ENCODE measurements at places on chromosomes 12 and 14.

GRCh38 chr12:19095331-19095730 is 34.2 kb upstream of the PLEKHA5 start:
- DNase-seq, result no peak

DNA sequence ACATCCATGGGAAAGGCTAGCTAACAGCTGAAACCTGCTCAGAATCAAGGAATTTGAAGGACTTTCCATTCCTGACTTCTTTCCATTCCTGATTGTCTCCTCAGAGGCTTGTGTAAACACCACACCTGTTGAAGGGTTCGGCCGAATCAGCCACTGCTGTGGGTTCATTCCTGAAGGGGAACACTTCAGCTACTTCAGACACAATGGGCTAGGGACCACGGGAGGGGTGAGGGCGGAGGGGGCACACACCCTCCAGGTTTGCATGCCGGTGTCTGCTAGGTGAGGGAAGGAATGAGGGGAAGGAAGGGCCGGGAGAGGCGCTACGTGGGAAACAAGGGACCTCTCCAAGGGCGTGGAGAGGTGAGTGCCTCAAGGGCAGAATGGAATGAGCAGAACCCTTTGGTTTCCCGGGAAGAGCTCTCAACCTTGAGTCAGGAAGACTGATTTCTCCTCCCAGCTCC is 1.3 kb downstream of the GPRC5A start:
- no peak for DNase-seq

DNA sequence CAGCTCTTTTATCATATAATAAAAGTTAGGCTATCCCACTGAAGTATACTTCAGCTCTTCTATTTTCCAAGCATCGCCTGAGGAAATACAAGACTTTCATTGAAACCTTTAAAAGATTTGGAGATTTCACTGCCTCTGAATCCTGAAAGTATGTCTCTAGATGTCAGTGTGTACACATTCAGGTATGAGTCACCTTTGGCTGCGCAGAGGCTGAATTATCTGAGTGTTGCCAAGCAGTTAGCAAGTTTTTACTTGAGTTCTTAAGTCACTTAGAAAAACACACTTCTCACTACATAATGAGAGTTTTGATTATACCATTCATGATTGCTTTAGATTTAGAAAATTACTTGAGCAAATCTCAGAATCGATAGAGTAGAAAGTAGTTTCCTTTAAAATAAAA is 210.3 kb downstream of the TMTC2 start:
- no peak for DNase-seq

- DNase-seq, result no peak
These were observed 26.3 kb upstream of the ANO2 start for GRCh38 chr12:5971194-5971850.

- no peak for DNase-seq
These were observed 15.9 kb downstream of the SMOC1 start for GRCh38 chr14:69895109-69895508.

GRCh38 chr12:24045816-24046257 is 96.4 kb upstream of the SOX5 start:
- no peak for DNase-seq

DNA sequence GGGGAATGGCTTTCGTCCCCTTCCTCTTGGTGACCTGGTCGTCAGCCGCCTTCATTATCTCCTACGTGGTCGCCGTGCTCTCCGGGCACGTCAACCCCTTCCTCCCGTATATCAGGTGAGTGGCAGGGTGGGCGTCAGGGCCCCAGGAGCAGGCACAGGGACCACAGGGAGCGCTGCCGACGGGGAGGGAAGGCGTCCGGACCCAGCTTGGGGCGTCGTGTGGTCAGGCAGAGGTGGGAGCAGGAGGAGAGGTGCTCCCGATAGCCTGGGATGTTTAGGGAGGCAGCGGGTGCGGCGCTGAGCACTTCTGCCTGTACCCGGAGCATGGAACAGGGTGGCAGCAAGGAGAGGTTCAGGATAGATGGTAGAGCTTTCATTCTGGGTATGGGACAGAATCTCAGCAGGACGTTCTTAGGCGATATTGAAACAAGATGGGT is 444 bp downstream of the DRAM1 start:
- DNase-seq, result no peak

GRCh38 chr14:92750994-92751400 is 2.6 kb upstream of the LGMN start:
- no peak for DNase-seq

- DNase-seq, result no peak
These were observed 76.8 kb upstream of the LHX5 start for GRCh38 chr12:113548467-113548866.

GRCh38 chr12:107318556-107318805 is 225.1 kb upstream of the CRY1 start:
- DNase-seq, result no peak

DNA sequence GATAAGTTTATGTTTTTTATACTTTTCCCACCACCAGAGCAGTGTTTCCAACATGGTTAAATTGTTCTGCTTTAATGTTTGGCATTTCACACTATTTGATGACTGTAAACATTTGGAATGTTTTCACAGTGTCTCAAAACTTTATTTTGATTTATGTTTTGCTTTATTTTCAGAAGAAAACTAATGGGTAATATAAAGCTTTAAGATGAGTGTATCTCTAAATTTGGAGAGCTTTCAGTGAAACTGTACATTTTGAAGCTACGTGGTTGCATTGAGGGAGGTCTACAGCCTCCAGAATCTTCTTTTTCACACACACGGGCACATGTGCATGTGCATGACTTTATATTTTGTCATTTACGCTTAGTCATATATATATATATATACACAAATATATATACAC is 10.7 kb downstream of the BICD1 start:
- DNase-seq, result no peak

- no peak for DNase-seq
These were observed 126.3 kb upstream of the RTL1 start for GRCh38 chr14:101029668-101030290.

DNA sequence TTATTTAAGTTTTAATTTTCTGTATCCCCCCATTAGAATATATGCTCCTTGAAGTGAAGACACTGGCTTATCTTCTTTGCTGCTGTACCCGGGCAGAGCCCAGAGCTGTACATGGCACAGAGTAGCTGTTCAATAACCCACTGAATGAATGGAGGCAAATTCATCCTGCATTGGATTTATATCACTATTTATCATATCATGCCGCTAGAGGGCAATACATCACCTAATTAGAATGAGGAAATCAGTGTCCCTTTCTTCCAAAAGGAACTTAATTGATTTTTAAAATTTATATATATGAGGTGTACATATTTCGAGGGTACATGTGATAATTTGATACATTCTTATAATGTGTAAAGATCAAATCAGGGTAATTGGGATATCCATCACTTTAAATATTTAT is 89.2 kb upstream of the TMEM260 start:
- no peak for DNase-seq

- DNase-seq, result no peak
These were observed 120.9 kb downstream of the TMEM132C start for GRCh38 chr12:128387811-128388422.

- DNase-seq, result no peak
These were observed 147.6 kb downstream of the CHST11 start for GRCh38 chr12:104604070-104604994.

DNA sequence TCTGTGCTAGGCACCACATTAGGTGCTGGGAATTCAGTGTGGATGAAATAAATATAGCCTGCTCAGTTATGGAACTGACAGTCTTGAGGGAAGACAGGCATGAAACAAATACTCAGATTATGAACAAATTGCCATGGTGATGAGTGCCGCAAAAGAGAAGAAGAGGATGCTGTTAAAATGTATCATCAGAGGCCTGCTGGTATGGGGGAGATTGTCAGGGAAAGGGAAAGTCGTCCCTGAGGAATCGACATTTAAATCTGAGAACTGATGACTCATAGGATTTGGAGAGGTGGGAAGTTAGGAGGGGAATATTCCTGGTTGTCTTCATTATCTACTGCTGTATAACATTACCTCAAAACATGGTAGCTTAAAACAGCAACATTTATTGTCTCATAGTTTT is 42.0 kb downstream of the PPP1R36 start:
- no peak for DNase-seq

DNA sequence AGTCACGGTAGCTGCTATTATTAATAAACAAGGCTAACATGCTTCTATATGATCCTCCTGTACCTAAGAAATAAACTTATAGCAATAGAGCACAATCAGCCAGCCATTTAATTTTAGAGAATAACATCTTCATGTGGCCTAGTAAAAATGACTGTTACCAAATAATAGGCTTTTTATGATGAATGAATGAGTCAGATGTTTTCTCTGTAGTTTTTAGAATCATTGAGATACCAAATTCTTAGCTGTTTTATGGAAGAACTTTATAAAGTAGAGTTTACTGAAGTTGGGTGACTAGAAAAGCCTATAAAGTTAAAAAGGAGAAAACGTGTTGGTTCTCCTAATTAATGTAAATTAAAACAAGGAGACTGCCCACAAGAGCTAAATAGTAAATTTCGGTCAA is 40.7 kb downstream of the WNK1 start:
- no peak for DNase-seq

GRCh38 chr12:115370650-115371049 is 686.7 kb upstream of the TBX3 start:
- DNase-seq, result no peak

GRCh38 chr12:131108177-131108955 is 154.7 kb downstream of the ADGRD1 start:
- DNase-seq, result no peak

- no peak for DNase-seq
These were observed 348.0 kb downstream of the SEC23A start for GRCh38 chr14:38755036-38755435.

- DNase-seq, result no peak
These were observed 3.5 kb upstream of the ANKRD52 start for GRCh38 chr12:56261503-56262232.

DNA sequence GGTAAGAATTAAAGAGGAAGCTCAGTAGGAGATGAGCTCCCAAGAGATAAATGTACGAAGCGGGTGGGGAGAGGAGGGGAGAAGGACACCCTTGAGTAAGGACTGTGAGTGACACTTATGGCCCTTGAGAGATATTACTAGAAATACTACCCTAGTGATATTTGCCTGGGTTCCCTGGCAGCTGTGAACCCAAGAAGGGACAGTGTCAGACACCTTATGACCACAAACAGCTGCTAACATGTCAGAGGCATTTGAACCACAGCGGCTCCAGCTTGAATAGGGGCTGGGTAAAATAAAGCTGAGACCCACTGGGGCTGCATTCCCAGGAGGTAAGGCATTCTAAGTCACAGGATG is 19.6 kb upstream of the SLC6A12 start:
- no peak for DNase-seq

- DNase-seq, result no peak
These were observed 6.3 kb downstream of the FOXN4 start for GRCh38 chr12:109302770-109303169.

DNA sequence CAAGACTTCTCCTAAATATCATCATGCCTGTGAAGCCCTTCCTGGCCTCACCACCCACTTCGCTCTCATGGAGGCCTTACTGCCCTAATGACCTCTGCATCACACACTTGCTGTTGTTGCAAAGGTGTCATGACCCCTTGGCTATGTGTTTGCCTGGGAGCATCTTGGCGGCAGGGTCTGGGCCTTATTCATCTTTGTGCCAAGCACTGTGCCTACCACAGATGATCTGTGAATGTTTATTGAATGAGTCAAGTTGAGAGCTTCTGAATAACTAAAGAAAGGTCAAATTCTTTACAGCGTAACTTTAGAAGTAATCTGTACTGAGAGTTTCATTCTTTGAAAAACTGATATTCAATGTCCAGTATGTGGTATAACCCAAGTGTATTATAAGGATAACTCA is 113.3 kb downstream of the TTC8 start:
- no peak for DNase-seq

All from naive thymus-derived CD8-positive, alpha-beta T cell (primary cell).